ENCODE measurements at places on chromosomes 2 and 18.
A peak's percentile ranks its signal among the peaks of the same experiment; 100 is the strongest.

GRCh38 chr18:43533371-43533770 lies 256.1 kb upstream of the SYT4 start:
- no peak for DNase-seq

DNA sequence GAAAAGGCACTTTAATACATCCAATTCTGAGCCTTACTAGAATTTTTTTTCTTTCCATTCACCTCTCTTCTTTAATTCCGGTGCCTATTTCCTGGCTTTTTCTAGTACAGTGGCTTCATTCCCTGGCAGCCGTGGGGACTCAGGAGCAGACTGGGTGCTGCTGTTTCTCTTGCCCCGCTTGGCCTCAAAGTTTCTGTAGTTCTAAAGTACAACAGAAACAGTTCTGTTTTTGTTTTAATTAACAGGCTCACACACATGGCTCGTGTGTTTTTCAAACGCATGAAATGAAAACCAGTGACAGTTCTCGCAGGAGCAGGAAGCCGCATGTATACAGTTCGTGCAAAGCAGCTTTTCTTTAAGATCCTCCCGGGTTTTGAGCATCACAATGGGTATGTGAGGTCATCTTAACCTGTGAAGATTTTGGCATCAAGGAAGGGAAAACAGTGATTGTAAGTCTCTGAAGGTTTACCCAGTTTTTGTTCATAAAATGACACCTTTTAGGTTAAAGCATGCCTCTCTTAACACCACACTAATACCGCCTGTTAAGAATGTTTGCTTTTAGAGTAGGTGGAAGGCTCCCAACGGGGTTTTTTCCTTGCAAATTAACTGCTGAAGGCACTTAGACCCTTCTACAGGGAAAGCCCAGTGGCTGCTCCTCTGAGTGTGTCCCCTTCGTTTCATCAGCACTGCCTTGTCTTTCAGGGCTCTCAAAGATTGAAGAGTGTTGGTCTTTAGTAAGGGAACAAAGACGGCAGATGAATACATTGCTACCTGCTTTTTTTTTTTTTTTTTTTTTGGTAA lies 5.8 kb downstream of the FZD7 start:
- no peak for DNase-seq

DNA sequence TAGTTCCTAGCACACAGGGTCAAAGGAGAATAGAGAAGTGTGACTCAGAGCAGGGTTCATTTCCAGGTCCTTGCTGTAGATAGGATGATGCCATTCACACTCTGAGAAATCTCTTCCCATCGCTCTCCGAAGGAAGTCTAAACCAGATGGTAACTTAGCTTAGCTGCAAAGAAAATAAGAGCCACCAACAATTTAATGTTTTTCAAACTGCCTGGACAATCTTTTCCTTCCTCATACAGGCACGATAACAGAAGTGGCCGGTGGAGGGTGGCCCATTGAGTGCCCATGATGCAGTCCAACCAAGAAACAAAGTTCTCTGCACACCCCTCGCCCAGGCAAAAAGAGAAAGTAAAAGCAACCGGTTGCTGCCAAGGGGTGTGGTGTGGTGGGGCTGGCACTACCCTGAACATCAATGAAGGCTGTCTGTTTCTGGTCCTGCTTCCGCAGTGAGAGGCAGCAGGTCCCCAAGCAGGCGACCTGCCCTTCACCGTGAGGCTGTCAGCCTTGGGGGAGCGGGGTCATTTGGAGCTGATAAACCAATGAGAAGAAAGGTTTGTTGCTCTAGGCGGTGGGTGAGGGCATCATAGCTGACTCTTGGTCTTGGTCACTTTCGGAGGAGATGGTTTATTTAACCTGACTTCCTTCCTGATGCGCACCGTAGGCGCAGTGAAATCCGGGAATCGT lies 105.6 kb upstream of the CD302 start:
- DNase-seq, result no peak

- no peak for DNase-seq
Observed at GRCh38 chr2:238869293-238870124, 21.6 kb downstream of the TWIST2 start.

DNA sequence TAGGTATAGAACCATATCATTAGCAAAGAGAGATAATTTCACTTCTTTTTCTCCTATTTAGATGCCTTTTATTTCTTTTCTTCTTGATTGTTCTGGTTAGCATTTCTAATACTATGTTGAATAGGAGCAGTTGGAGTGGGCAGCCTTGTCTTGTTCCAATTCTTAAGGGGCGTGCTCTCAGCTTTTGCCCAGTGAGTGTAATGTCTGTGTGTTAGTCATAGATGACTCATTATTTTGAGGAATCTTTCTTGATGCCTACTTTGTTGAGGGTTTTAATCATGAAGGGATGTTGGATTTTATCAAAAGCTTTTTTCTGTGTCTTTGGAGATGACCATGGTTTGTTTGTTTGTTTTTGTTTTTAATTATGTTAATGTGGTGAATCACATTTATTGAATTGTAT lies 1453.1 kb upstream of the SLC39A10 start:
- DNase-seq, result no peak

- DNase-seq, result no peak
Observed at GRCh38 chr2:68157002-68157401, 686 bp upstream of the PNO1 start.

DNA sequence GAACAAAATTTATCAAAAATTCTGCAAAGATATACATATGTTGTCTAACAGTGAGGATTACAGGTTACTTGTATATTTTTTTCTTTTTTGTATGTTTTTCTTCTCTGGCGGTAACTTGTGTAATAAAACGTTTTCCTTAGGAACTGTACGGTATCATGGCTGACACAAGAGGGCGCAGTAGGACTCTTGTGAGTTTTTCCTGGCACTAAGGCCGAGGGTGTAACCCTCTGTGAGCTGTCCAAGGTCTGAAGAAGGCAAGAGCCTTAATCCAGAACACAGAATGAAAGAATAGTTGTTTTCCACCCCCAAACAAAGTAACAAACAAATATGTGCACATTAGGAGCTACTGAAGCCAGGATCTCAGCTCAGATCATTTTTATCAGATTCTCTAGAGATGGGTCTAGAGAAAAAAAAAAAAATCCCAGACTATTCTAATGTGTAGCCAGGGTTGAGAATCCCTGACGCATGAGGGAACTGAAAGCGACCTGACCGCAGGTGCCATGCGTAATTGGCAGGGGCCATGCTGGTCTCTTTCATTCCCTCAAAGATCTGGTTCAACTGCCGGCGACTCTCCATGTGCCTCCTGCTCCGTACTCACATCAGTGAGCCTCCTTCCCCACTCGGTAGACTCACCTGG lies 27.0 kb downstream of the TMEM200C start:
- peak; percentile 38 for DNase-seq

DNA sequence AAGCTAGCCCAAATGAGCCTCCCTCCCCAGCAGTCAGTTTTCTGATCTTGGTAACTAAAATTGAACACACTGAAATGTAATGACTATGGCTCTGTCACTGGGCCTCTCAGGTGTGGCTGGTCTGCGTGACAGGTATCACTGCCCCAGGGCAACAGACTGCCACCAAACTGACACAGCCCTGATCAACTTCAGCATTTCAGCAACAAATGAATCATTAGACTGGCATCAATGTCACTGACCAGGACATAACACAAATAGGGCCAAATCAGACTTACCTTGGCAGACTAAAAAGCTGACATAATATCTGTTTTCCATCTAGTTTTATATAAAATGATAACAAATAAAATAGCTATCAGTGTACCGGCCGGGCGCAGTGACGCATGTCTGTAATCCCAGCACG lies 290.8 kb upstream of the CHAC2 start:
- no peak for DNase-seq

DNA sequence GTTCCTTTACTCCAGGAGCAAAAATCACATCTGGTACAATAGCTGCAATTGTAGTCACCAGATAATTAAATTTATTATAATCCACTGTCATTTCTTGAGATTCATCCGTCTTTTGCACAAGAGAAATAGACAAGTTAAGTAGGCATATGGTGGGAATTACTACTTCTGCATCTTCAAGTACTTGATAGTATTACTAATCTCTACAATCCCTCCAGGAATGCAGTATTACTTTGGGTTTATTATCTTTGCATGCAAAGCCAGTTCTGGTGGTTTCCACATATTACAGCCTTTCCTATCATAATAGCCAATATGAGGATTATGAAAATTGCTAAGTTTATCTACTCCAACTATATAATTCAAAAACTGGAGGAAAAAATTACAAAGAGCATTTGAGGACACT lies 254.1 kb downstream of the IKZF2 start:
- peak; percentile 51 for DNase-seq

GRCh38 chr2:235343869-235344268 lies 150.0 kb upstream of the AGAP1 start:
- no peak for DNase-seq

DNA sequence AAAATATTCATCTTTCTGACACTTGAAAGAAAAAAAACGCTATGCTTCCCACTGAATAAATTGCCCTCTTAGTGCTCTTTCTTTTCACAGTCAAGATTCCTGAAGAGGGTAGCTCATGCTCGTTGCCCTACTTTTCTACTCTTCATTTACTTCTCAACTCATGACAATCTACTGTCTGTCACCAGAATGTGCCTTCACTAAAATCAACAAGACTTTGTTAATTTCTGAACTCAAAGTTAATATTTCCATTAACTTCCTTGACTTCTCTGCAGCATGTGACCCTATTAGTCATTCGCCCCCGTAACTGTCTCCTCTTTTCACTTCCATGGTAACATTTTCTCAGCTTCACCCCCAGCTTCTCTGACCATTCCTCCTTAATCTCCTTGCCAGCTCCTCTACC lies 98.9 kb upstream of the MAPRE2 start:
- no peak for DNase-seq

- DNase-seq, result no peak
Observed at GRCh38 chr18:30578707-30579106, 463.8 kb downstream of the DSC3 start.

GRCh38 chr2:19575641-19576040 lies 217.2 kb upstream of the OSR1 start:
- DNase-seq, result no peak

GRCh38 chr2:54648256-54648655 lies 75.2 kb upstream of the EML6 start:
- no peak for DNase-seq
